GOT3 (cell line): ENCODE measurements at places on chromosomes 2 and 18.

DNA sequence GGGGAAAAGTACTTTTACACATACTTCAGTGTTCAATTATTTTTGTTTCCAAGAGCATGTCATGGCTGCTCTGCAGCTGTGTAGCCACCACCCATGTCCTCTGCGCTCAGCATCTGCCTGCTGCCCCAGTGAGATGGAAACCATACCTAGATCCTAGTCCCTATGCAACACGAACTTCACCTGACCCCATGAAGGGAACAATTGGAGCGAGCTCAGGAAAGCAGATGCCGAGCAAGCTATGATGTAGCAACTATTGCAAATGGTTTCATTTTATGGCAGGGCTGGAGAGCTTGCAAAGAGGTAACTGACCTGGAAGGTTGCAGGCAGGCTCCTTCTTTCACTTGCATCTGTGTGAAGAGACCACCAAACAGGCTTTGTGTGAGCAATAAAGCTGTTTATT, 1.3 kb upstream of the CCDC141 start:
- DNase-seq, result no peak

GRCh38 chr18:41153871-41154270, 801.2 kb upstream of the PIK3C3 start:
- no peak for DNase-seq

- no peak for DNase-seq
These were observed 23.8 kb upstream of the HPCAL1 start for GRCh38 chr2:10278763-10279471.

GRCh38 chr2:218860950-218861381, 1.4 kb downstream of the WNT6 start:
- DNase-seq, result no peak

- DNase-seq, result no peak
These were observed 95.4 kb downstream of the FHOD3 start for GRCh38 chr18:36392979-36393287.

GRCh38 chr2:18387441-18388206, 172.8 kb downstream of the RDH14 start:
- peak; percentile 23 for DNase-seq

DNA sequence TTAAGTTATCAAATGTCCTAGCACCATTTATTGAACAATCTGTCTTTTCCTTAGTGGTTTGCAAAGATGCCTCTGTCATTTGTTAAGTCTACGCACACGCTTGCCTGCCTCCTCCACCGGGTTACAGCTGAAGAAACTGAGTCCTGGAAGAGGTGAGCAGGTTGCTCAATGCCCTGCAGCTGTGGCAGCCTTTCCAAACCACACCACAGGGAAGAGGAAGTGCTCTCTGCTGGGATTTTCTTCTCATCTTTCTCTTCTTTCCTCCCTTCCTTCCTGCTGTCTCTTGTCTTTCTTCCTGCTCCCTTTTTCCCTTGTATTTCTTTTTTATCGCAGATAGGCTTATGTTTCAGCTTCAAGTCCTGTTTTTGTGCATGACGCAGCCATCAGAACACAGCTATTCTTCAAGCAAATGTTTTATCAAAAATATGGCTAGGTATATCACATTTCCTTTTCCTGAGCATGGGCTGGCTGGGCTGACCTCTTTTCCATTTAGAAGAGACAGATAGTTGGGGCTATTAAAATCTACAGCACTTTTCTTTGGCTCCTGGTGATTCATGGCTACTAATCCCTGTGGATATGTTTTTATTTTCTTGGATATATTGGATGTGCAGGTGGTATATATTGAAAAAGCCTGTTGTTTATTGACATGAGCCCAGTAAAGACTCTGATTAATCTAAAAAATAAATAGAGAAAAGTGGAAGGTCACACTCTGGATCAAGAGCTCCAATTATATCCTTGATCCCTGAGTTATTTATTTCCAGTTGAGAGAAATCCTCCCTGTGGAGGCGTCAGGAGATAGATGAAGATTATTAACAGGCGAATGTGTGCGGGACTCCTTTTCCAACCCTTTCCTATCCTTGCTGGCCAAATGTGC, 214.6 kb downstream of the TSN start:
- DNase-seq, result no peak

GRCh38 chr2:173034143-173034542, 41.5 kb upstream of the MAP3K20 start:
- DNase-seq, result no peak

DNA sequence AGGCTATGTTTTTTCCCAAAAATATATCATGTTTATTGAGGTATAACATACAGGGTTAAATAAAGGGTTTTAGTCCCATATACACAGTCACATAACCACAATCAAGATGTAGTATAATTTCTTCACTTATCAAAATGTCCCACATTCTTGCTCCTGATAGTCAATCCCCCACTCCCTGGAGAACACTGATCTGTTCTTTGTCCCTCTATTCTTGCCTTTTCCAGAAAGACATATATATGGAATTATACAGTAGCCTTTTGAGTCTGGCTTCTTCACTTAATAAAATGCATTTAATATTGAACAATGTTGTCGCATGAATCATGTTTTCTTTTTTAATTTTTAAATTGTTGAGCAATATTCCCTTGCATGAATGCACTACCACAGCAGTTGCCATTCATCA, 1059.7 kb downstream of the TSN start:
- DNase-seq, result no peak

GRCh38 chr2:60386436-60386835, 167.0 kb downstream of the BCL11A start:
- DNase-seq, result no peak

DNA sequence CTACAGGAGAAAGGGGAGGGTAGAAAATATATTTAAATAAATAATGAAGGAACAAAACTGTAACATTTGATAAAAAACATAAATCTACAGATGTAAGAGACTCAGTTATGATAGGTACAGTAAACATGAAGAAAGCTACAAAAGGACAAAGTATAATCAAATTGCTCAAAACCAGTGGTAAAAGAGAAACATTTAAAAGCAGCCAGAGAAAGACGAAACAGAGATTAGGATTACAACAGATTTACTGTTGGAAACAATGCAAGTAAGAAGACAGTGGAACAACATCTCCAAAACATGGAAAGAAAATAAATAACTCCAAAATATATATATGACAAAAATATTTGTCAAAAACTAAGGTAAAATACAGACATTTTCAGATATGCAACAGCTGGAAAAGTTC, 307.7 kb upstream of the REV1 start:
- DNase-seq, result no peak

- DNase-seq, result no peak
These were observed 979.5 kb upstream of the CELF4 start for GRCh38 chr18:38545071-38545470.
